ENCODE measurements at places on chromosomes 4 and X.

- no peak for DNase-seq
Measured at GRCh38 chr4:131370846-131371245, 1778.2 kb upstream of the PCDH10 start.

GRCh38 chrX:41449615-41450014 lies 2.5 kb downstream of the NYX start:
- DNase-seq, result no peak

- no peak for DNase-seq
Measured at GRCh38 chr4:11489453-11490083, 60.9 kb upstream of the HS3ST1 start.

DNA sequence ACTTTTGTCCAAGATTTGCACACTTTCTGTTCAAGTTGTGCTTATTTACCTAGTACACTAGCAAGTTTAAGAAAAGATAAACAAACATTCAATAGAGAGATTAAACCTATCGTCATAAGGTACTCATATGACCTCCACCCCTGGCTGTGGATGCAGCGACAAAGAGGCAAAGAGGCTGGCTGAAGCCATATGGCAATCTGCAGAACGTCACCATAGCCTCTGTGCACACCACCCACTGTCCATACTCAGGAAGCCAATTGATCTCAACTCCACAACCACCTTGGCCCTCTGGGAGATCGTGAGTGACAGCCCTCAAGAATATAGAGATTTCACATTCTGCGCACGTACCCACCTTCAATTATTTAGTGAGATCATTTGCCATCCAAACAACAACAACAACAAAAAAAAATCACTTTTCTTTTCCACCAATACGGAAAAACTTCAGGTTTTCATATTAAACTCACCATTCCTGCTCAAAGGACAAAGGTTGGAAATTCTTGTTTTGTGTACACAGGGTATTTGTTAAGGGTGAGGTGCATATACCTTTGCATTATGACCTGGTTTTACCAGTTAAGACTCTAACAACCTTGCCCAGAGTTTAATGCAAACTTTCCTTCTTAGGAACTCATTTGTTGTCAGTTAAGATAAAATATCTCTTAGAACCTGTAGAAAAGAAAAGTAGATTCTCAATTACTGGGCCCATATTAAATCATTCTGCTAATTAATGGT lies 243.0 kb upstream of the FSTL5 start:
- DNase-seq, result no peak

DNA sequence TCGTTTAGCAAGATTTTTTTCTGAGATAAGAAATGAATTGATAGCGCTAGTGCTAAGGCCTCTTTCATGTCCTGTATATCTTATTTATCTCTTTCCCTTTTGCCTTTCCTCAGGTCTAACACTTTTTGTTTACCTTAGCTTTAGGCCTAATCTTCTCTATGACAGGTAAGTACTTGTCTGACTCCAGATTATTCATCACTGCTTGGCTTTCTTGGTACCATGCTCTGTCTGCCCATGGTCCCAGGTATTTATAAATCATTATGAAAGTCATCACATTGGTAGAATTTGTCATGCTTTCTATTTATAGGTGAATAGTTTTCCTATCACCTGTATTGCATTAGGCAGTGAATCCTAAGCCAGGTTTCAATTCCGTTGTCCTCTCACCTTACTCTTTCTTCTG lies 99.5 kb upstream of the CTSO start:
- DNase-seq, result no peak

GRCh38 chr4:168167714-168168284 lies 75.5 kb downstream of the ANXA10 start:
- no peak for DNase-seq

- no peak for DNase-seq
Measured at GRCh38 chrX:95662200-95662599, 1022.4 kb upstream of the DIAPH2 start.

- no peak for DNase-seq
Measured at GRCh38 chrX:36908801-36909675, 99.1 kb upstream of the FAM47C start.

DNA sequence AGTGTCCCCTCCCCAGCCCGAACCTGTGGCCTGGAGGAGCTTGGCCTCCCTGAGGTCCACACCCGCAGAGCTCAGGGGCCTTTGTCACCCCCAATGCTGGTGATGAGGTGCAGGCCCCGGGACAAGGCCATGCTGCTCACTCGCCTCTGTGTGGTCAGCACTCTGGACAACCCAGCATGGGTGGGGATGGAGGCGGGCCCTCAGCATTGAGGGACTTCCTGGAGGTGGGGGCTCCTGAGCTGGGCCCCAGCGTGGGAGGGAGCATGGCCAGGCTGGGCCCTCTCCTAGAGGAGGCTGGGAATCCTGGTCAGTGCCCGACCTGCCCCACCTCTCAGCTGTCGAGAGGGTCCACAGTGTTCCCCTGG lies 30.6 kb downstream of the TACC3 start:
- no peak for DNase-seq

DNA sequence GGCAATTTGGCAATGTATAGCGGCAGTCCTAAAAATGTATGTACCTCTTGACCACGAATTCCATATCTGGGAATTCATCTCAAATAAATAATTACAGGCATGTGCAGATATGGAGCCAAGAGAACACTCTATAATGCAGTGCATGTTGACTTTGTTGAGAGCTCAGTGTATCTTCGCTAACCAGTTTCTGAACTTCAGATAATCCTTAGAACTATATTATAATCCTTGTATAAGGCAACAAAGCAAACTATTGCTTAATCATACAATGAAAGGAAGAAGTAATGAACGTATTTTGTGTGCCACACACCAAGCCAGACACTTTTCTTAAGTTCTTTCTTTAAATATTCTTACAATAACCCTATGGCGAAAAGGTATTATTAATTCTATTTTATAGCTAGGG lies 168.5 kb downstream of the SMIM20 start:
- DNase-seq, result no peak
